ENCODE measurements at places on chromosomes 2 and 18. TPM values are rescaled to one million over a fixed set of nuclear protein-coding genes. Genes with fewer than 3 reads are reported as not detected.

Gene RIF1
- total RNA-seq: 19.9 TPM

Gene SH3YL1
- 10.0 TPM for total RNA-seq

Gene PSMA8
- total RNA-seq: not detected

Gene CACNB4
- 0.25 TPM for total RNA-seq

Gene FBXO48
- 2.2 TPM for total RNA-seq

Gene PROM2
- total RNA-seq: 1.4 TPM

Gene NEURL3
- not detected for total RNA-seq

GRCh38 chr18:23144640-23145039 is 9.4 kb downstream of the CABLES1 start:
- no peak for DNase-seq

DNA sequence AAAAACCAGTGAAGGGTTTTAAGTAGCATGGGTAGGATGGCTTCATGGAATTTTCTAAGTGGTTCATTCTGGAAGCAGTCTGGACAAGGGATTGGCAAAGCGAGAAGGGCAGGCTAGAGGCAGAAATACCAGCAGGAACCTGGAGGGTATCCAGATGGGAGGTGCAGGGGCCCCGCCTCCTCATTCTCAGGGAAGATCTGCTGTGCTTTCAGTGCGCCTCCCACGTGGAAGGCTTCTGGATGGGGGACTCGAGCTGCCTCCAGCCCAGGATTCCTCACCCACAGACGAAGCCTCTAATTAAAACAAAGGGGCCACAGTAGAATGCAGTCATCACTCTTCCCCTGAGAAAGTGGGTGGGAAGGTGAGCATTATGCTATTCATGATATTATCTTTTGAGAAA is 79.8 kb downstream of the VSNL1 start:
- DNase-seq: no peak

DNA sequence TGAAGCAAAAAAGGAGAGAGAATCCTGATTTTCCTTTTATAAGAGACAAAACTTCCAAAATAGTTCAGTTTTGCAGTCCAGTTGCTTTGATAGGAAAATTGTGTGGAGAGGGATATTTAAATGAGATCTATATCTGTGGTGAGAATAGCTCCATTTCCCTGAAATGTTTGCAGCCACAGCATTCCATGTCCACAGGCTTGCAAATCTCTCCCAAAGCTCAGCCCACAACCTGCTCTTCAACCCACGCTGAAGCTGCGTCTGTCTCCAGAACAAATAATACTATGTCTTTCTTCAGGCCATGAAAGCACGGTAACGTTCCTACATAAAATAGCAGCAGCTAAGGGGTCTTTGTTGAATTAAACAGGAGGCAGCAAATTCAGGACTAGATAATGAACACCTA is 31.8 kb downstream of the TMEM17 start:
- no peak for DNase-seq

- no peak for DNase-seq
These were observed 128.6 kb upstream of the WDR75 start for GRCh38 chr2:189312643-189313042.

GRCh38 chr2:239727776-239728600 is 297.2 kb downstream of the NDUFA10 start:
- DNase-seq: peak; percentile 46

GRCh38 chr18:9858642-9859041 is 27.1 kb upstream of the TXNDC2 start:
- DNase-seq: no peak

DNA sequence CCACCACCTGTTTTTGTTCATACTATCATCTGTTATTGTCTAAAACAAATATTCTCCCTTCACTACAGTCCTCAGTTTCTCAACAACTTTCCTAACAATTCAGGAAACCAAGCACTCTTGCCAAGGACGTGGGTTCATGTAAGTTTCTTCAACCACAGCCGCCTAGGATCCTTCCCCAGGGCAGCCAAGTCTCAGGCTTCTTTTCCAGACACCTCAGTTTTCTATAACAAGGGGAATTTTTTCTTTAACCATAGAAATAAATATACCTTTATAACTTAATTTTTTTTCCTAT is 39.4 kb upstream of the AGPS start:
- DNase-seq: peak; percentile 20

DNA sequence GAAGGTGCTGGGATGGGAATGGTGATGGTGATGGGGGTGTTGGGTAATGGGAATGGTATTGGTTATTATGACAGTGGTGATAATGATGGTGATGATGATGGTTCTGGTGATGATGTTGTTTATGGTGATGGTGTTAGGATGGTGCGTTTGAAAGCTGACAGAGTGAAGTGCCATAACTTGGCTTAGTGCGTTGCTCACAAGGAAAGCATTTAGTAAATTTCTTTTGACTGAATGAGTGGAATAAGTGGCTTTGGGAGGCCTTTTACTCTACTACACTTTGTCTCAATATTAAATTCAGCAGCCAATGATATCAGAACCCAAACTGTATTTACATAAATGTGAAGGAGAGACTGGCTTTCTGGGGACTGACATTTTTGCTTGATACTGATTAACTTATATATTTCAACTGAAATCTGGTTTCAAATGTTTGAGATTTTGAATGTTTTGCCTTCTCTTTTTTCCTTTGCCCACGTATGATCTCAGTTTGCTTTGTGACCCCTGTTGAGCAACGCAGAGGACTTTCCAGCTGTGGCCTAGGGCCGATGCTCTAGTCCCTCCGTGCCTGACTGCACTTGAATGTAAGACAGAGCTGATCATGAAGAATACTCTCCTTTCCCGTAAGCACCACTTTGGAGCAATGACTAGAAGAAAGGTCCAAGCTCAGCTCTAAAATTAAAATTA is 128.5 kb upstream of the SH3BP4 start:
- DNase-seq: peak; percentile 69

DNA sequence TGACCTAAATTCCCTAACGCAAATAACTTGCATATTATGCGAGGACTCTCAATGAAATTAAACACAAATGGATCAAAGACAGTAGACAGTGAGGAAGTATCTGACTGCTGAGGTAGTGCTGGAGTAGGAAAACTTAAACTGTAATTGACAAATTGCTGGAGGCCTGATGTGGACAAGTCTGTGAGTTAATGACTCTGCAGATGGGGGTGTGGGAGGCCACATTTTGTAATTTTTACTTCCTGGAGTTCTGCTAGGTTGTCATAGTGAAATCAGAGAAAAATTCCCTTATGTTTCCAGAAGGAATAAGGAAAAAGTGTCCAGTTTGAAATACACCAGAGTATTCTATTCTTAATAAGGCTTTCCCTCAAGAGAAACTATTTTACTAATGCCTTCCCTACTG is 333.0 kb upstream of the CNTNAP5 start:
- DNase-seq: no peak

- DNase-seq: no peak
These were observed 107.8 kb downstream of the LYPD1 start for GRCh38 chr2:132562245-132562644.

GRCh38 chr2:159381574-159381973 is 95.1 kb upstream of the WDSUB1 start:
- no peak for DNase-seq

GRCh38 chr2:166632616-166633015 is 138.6 kb upstream of the SCN7A start:
- DNase-seq: no peak

GRCh38 chr2:179518830-179519229 is 254.2 kb upstream of the SESTD1 start:
- DNase-seq: no peak

Data from psoas muscle (tissue), 8 donors.